ENCODE measurements at places on chromosomes 2 and 18. TPM values are rescaled to one million over a fixed set of nuclear protein-coding genes. Genes with fewer than 3 reads are reported as not detected.

DNA sequence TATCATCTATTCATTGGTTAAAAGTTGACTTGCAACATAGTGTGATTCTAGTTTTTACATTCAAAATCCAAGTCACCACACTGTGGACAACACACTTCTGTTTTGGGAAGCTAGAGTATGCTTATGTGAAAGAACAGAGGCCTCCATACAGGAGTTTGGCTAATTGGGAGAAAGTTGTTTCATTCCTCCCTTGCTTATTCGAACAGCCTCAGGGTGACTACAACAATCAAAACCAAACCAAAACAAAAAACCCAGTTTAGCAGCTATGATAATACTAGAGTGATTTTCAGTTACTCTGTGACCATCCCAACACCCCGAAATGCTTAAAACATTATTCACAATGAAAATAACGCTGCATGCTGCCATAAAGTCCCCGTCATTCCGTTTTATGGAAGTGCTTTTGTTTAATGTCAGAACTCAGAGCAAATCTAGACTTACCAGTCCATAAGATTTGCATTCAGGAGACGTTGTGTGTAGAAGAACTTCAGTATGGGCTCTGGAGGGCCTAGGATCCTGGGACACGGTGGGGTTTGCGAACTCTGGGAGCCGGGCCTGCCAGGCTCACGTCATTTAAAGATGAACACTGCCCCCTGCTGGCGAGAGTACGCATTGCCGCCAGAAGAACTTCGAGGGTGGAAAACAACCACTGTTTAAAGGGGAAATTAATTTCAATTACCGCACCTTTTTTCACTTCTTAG is 111.4 kb downstream of the FTCDNL1 start:
- peak; percentile 69 for DNase-seq
- H3K36me3 ChIP-seq = no peaks in the 10 kb centered on the region
- no peak overlapping the region for H3K4me3 ChIP-seq
- H3K27me3 ChIP-seq = peaks cover 23% of the 10 kb centered on the region
- no peaks in the 10 kb centered on the region for H3K4me1 ChIP-seq

DNA sequence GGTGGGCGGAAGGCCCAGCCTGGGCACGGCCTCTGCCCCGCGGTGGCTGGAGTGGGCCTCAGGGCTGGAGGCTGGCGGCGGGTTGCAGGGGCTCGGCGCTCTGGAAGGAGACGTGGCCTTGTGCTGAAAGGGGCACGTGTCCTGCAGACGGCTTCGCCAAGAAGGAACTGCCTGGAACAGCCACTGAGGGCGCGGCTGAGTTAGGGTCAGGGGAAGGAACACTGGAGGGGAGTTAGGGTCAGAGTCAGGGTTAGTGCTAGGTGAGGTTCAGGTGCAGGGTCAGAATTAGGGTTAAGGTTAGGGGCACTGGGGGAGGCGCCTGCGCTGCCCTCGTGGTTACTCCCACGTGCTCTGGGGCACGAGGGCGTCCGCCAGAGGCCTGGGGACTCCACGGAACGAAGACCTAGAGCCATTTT is 933 bp upstream of the ADNP2 start:
- H3K4me3 ChIP-seq = peak overlapping the region; percentile 73
- H3K4me1 ChIP-seq = peaks cover 20% of the 10 kb centered on the region
- H3K36me3 ChIP-seq = peaks cover 18% of the 10 kb centered on the region
- peaks cover 7% of the 10 kb centered on the region for H3K27me3 ChIP-seq

DNA sequence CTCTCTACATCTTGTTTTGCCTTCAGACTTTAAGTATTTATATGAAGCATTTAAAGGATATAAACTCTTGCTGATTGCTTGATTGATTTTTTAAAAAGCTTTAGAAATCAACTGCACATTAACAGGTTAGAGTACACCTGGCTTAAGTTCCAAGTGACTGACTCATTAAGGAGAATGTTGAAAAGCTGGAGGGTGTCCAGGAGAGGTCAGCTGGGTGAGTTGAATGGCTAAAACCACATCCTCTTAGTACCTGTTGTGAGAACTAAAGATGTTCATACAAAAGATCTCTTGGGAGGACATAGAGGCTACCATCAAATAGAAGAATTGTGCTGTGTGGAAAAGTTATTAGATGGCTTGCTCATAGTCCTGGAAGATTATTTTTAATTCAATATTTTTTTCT is 206.8 kb downstream of the TXNL1 start:
- no peak for DNase-seq
- no peak overlapping the region for H3K27ac ChIP-seq
- H3K4me1 ChIP-seq = no peaks in the 10 kb centered on the region
- H3K27me3 ChIP-seq = no peaks in the 10 kb centered on the region
- no peak overlapping the region for H3K4me3 ChIP-seq

DNA sequence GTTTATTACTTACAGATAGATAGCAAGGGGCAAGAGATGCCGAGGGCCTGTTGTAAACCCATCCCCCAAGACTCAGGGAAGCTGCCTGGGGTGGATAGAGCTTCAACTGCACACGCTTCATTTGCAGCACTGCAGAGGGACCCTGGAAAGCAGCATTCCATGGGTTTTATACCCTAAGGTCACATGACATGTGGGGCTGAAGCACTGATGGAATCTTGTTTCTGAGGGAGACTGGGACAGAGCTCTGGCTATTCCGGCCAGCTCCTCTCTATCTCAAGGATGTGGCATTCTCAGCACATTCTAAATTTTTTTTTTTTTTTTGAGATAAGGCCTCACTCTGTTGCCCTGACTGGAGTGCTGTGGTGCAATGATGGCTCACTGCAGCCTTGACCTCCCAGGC is 300.1 kb downstream of the MYCN start:
- H3K4me1 ChIP-seq = no peaks in the 10 kb centered on the region
- no peaks in the 10 kb centered on the region for H3K27me3 ChIP-seq
- no peak for DNase-seq
- no peak overlapping the region for H3K27ac ChIP-seq
- H3K4me3 ChIP-seq = no peak overlapping the region

DNA sequence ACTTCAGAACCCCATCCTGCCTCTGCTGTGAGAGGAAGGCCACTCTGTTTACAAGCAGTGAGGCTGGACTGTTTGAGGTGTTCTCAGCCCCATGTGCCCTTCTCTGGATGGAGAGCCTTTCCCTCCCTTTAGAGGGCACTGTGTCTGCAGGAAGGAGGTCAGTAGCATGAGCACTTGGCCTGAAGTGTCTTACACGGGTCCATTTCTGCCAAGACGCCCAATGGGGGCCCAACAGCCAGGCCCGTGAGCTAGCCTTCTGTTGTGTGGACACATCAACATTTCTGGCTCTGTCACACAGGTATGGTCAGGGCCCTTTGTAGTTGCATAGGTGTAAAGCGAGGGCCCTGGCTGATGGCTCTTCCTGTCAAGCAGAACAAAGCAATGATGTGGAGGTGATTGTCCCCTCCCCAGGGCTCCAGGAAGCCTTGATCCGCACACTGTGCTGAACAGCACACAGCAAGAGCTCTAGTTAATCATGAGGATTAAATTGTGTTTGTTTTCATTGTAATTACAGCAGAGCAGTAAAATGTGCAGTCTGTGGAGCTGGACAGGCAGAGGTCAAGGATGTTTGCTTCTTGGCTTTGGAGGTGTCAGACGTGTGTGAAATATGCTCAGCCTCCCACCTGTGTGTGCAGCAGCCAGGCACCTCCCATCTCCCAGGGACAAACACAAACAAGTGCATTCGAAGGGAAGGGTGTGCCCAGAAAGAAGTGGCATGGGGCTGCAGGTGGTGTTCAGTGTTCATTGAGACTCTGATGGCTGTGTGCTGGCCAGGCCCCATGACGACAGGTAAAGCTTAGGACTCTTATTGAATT is 132.1 kb downstream of the SH3RF3 start:
- H3K4me3 ChIP-seq = no peak overlapping the region
- peak; percentile 25 for DNase-seq
- no peak overlapping the region for H3K27ac ChIP-seq
- H3K36me3 ChIP-seq = no peaks in the 10 kb centered on the region
- H3K4me1 ChIP-seq = no peaks in the 10 kb centered on the region
- no peaks in the 10 kb centered on the region for H3K27me3 ChIP-seq

- DNase-seq = no peak
- H3K4me1 ChIP-seq = peaks cover 19% of the 10 kb centered on the region
- H3K27me3 ChIP-seq = no peaks in the 10 kb centered on the region
Measured at GRCh38 chr2:178513876-178514275, 33.6 kb downstream of the PLEKHA3 start.

The SLC16A14 gene
- total RNA-seq = 0.61 TPM

The PXDN gene
- total RNA-seq = 0.26 TPM

- no peak overlapping the region for H3K27ac ChIP-seq
- H3K4me1 ChIP-seq = no peaks in the 10 kb centered on the region
- no peak overlapping the region for H3K4me3 ChIP-seq
Measured at GRCh38 chr18:77522051-77522675, 272.5 kb downstream of the GALR1 start.

DNA sequence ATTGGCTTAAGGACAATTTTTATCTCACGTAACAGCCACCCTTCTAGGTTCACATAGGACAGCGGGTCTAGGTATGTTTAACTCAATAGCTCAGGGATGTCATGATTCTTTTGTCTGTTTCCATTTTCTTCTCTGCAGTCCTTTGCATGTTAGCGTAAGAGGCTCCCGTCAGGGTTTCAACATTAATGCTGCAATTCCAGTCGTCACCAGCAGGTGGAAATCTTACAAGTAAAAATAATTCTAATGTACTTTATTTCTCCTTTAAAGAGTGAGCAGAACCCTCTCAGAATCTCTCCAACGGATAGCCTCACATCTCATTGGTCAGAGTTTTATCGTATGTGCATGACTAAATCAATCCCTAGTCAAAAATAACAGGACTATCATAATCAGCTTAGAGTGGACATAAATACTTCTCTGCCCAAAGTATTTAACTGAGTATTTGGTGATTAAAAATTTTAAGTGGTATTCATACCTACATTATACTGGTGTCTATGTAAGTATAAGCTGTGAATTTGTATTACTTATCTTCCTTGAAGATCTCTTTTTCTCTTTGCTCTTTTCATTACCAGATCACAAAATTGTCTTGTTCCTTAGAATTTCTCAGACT is 487.2 kb upstream of the GCFC2 start:
- H3K4me3 ChIP-seq = no peak overlapping the region
- H3K36me3 ChIP-seq = no peaks in the 10 kb centered on the region
- H3K27me3 ChIP-seq = no peaks in the 10 kb centered on the region

DNA sequence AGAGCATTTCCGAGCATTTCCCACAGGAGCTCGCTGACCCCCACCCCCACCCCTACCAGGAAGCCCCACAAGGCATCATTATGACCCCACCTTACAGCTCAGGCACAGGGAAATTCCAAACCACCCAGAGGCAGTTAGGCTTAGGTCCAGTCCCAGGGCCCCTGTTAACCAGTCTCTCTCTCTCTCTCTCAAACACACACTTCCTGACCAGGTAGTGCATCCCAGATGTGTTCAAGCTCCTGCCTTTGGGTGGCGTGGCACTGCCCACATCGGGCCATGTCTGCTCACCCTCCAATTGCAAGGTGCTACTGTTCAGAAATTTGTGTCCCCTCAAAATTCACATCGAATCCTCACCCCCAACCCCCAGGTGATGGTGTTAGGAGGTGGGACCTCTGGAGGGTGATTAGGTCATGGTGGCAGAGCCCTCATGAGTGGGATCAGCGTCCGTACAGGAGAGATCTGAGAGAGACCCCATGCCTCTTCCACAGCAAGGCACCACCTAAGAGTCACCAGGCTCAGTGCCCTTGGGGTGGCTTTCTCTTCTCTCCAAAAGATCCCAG is 8.8 kb downstream of the COPS9 start:
- no peaks in the 10 kb centered on the region for H3K27me3 ChIP-seq
- no peaks in the 10 kb centered on the region for H3K4me1 ChIP-seq

The HOXD12 gene
- total RNA-seq = not detected

- no peaks in the 10 kb centered on the region for H3K36me3 ChIP-seq
- DNase-seq = no peak
- H3K27ac ChIP-seq = no peak overlapping the region
- no peak overlapping the region for H3K4me3 ChIP-seq
Measured at GRCh38 chr2:18412980-18413675, 147.3 kb downstream of the RDH14 start.

DNA sequence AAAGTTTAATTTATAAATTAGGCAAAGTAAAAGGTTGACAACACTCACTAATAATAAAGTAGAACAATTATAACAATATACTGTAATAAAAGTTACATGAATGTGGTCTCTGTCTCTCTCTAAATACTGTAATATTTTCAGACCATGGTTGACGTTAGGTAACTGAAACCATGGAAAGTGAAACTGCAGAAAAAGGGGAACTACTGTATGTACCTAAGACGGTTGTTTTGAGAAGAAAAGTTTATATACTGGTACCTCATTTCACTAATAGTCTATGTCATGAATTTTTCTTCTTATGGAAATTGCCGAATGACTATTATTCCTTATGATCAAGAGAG is 166.7 kb upstream of the ZNF521 start:
- H3K4me3 ChIP-seq = no peak overlapping the region
- no peaks in the 10 kb centered on the region for H3K27me3 ChIP-seq
- no peak overlapping the region for H3K27ac ChIP-seq
- no peaks in the 10 kb centered on the region for H3K36me3 ChIP-seq

DNA sequence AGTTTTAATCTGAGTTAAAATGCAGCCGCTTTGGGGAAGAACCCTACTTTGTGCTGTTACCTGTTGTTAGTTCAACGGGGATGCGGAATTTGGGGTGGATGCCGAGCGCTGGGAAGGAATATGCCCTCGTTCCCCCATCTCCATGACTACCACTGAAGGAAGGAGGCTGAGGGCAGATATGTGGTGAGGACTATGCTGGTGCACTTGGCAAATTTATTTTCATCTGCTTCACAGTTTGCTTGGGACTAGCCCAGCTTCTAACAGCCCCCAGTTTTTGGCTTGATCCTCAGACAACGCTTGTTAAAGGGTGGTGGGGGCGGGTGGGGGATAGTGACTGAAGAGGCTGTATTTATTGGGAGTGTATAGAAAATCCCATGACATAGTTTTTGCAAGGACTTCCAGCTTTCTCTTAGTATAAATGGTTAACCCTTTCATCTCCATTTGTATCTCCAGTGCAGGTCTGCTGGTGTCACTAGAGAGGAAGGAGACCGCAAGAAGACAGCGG is 100.8 kb downstream of the COLEC12 start:
- H3K36me3 ChIP-seq = no peaks in the 10 kb centered on the region
- H3K27ac ChIP-seq = no peak overlapping the region
- H3K4me3 ChIP-seq = no peak overlapping the region
- no peaks in the 10 kb centered on the region for H3K4me1 ChIP-seq
- peaks cover 17% of the 10 kb centered on the region for H3K27me3 ChIP-seq

Measured in activated CD8-positive, alpha-beta T cell treated with anti-CD3 and anti-CD28 coated beads, Interleukin-2, amount 10 ng/mL, durations not matched to agents 7 days and 5 days (primary cell).